Activated CD4-positive, CD25-positive, alpha-beta regulatory T cell treated with anti-CD3 and anti-CD28 coated beads, Interleukin-2, amount 50 U/mL, for 16 hours (primary cell): ENCODE measurements at places on chromosomes 2 and 18.

- no peak for DNase-seq
Observed at GRCh38 chr2:207670887-207671286, 40.6 kb upstream of the CCNYL1 start.

DNA sequence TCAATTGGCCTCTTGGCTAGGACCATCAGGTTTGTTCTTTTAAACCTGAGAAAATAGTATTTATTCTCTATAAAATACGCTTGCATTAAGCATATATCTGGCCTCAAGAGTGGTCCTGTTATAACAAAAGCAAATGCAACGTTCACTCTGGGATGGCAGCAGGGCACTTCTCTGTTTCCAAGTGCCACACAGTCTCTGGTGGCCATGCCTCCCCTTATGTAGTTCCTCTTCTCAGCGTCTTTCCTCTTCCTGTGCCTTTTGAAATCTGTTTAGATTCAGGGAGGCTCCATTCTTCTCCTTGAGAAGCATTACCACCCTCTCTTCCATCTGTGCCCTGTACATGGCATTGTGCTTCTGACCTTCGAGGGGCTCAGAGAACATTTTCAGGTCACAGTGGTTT lies 51.9 kb downstream of the TSHZ1 start:
- no peak for DNase-seq

GRCh38 chr2:158879229-158879903 lies 84.2 kb downstream of the DAPL1 start:
- DNase-seq: no peak

- DNase-seq: no peak
Observed at GRCh38 chr2:150522269-150522668, 34.8 kb upstream of the RND3 start.

GRCh38 chr2:216727346-216728122 lies 32.2 kb upstream of the IGFBP5 start:
- DNase-seq: no peak

DNA sequence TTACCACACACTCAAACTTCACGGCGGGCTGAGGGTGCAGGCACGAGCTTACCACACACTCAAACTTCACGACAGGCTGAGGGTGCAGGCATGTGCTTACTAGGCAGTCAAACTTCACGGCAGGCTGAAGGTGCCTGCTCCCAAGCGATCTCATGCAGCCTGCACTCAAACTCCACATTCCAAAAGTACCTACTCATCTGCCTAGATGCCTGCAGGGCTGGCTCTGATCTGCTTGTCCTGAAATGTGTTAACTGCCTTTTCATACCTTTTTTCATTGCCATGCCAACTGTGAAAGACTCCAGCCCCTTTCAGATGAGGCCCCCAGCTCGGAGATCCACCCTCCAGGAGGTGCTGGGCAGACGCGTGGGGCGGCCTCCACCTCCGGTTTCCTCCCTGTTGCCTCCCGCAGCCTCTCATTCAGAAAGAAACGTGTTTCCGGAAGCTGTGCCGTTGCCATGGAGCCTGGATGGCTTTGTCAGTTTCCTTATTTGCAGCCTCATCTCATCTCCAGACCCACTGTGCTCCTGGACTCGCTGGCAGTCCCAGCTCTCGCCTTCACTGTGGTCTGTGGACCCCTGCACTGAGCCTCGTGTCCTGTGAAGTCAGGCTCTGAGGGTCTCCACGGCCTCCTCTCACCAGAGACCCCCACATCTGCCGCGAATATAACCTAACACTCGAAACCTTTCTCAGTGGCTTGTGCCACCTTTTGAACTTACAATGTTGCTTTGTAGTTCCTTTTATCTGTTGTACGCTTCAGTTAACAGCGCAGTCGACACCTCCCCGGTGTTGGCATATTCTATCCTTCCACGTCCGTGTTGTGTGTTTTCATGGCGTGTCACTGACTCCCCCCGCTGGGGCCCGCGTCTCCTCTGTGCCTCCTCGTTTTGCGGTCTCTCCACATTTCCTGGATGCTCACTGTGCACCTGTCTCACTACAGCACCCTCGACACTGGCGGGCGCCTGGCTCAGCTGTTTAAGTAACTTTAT lies 106.1 kb upstream of the ALKAL2 start:
- DNase-seq: peak; percentile 21

GRCh38 chr2:8259106-8259840 lies 422.6 kb upstream of the ID2 start:
- DNase-seq: no peak

DNA sequence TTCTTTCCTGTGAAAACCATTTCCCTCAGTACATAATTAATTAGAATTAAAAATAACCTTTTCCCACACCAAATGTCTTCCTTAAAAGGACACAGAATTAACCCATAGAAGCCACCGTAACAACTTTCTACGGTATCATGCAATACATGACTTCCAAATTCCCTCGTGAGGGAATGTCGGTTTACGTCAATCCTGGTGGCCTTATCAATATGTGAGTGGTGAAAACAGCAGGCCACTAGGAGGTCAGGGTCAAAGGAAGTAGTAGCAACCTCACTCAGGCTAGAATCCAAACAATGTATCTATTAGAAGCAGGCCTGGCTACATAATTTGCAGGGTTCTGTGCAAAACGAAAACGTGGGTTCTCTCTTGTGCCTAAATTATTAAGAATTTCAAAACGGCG lies 112.2 kb downstream of the GAREM1 start:
- DNase-seq: no peak

GRCh38 chr2:235052514-235053354 lies 100.9 kb downstream of the SH3BP4 start:
- DNase-seq: no peak

DNA sequence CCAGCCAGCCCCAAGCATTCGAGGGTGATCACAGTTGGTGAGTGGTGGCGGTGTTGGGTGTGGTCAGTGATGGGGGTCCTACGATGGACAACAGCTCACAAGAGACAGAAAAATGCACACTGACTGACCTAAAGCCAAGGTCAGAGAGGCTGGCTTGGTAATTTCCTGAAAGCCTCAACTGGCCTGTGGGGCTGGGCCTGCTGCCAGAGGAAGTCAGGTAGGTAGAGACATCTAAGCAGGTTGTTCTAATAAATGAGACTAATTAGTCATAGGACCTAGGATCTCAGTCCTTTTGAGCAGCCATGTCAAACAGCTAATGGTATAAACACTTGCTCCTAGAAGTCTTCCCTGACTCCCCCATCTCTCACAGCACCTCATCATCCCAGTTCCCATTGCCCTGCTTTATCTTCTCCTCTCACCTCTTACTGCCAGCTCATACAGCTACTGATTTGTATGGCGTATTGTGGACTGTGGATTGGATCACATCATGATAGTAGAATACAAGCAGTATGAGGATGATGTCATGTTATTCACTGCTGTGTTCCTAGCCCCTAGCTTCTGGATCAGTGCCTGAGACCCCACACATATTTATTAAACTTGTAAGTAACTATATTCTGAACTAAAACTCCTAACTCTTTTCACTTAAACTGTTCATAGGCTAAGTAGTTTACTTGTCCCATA lies 262.9 kb upstream of the KLHL29 start:
- DNase-seq: no peak

- no peak for DNase-seq
Observed at GRCh38 chr2:170974304-170974993, 45.4 kb downstream of the GORASP2 start.

DNA sequence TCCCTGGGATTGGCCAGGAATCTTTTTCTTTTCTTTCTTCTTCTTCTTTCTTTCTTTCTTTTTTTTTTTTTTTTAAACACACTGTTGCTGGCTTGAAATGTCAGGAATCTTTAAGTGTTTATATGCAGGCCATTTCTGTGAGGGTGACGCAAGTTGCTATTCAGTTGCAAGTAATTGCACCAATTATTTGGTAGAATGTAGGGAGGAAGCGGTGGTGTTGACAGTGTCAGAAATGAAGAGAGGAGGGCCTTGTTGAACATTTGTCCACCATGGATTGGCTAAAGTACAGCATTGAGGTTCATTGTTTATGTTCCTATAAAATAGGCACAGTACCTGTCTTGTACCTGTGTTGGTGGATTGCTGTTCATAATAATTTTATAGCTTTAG lies 6.5 kb downstream of the RPIA start:
- no peak for DNase-seq

DNA sequence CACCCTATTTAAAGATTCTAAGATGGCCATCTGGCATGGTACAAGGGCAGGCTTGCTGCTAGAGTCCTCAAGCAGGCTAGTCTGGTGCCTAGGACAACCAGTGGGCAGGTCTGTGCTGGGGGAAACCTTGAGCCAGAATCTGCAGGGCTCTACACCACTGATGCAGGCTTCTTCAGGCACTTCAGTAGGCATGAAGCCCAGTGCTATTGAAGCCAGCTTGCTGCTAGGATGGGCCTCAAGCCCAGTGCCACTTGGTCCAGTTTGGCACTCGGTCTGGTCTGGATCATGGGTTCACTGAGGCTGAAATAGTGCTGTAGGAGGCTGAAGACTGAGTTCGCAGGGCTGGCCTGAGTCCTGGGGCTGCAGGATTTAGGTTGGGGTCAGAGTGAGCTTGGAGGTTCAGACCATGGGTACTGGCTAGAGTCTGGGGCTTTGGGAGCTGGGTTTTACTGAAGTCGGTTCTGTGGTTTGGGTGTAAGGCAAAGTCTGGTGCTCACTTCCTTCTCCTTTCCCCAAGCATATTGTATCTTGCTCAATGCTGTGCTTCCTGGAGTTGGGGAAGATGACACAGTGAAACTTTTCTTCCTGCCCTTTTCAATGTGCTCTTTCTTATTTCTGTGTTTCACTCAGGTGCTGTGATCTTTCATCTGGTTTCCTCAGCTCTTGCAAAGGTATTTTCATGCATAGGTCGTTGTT lies 41.2 kb downstream of the SP100 start:
- no peak for DNase-seq

DNA sequence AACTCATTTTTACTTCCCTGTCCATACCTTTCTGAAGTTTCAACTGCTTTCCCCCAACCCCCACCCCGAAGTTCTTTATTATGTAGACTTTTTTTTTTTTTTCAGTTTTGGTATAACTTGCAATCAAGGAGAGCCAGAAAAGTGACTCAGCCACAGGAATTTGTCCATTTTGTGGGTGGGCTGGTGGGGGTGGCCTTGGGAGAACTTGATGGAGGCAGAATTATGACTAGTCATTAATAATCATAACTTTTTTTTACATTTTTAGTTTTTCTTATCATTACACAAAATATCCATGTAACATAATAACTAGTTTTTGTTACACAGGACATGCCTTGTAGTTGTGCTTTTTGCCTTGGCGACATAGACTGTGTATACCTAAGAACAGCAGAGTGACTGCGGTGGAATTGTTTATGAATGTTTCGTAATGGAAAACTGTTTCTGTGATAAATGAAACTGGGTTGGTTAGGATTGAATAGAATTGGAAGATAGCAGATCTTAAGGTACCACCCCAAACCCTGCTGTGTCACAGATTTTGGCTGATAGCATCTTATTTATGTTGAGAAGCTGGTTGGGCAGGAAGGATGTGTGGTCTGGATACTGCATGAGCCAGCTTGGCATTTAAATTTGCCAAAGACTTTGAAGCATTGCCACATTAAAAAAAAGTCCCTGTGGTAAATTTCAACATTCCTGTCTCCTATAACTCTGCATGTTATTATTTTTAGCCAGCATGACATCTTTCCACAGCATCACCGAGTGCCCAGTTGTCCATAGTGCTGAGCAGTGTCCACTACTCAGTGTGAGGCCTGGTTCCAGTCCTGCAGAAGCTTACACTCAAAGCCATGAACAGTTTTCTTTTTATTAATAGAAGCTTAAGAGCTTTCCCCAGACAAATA lies 30.7 kb downstream of the LYPD6B start:
- no peak for DNase-seq

DNA sequence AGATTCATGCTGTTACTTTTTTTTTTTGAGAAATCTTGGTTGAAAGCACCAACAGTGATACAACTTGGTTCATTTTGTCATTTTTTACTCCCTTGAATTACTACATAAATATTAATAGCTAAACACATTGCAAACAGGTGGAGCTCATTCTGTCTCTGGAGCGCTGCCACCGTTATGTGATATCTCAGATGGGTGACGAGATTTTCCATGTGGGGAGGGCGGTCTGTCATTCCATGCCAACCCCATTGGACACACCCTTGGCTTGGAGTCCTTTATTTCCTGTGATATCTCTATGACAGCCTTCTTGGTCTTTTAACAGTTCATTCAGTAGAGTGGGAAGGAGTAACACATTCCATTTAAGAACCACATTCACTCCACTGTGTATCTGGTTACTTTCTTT lies 794.8 kb downstream of the SATB2 start:
- no peak for DNase-seq

GRCh38 chr18:59718108-59718463 lies 20.9 kb upstream of the CCBE1 start:
- no peak for DNase-seq

- no peak for DNase-seq
Observed at GRCh38 chr2:163734881-163735684, 725 bp downstream of the FIGN start.

DNA sequence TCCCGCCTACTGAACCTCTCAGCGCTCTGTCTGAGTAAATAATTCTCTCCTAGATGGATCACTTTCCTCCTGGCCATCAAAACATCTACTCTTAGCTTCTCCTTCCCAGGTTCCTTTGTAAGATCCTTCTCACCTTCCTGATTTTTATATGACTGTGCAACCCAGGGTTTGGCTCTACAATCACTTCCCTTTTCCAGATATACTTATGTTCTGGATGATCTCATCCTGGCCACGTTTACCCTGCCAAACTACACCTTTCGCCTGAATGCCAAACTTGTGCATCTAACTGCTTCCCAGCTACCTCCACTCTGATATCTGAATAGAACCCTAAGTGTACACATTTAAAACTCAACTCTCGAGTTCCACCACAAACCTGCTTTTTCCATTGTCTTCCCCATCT lies 290.5 kb upstream of the REV1 start:
- DNase-seq: no peak

DNA sequence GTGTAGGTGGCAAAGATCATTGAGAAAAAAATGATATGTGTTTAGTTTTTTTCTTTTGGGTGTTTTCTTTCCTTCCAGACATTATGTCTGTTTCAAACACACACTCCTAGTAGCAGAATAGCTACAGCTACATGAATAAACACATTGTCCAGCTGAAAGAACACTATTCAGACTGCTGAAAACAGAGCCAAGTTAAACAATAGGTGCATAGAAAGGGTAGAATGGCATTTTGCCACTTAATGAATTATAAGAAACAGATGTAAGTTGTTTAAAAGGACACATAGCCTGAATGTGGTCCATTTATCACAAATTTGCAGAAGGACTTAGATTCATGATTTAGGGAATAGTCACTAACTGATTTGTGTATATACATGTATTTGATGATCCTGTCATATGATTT lies 20.1 kb downstream of the CTLA4 start:
- DNase-seq: no peak

DNA sequence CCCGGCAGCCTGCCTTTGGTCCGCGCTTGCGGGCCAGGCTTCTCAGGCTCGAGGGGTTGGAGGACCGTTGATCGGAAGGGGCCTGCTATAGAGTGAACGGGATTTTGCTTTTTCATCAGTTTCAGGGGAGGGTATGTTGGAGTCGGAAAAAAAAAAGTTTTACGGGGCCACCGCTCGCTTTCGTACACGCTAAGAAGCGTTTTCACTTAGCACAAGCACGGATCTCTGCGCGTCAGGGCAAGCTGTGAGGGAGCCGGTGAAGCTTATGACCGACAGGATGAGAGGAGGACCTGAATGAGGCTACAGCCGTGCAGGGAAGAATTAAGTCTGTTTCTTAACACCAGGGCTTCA lies 443 bp downstream of the CPSF3 start:
- DNase-seq: no peak
